ENCODE measurements at places on chromosomes 3 and 15.
A peak's percentile ranks its signal among the peaks of the same experiment; 100 is the strongest.

DNA sequence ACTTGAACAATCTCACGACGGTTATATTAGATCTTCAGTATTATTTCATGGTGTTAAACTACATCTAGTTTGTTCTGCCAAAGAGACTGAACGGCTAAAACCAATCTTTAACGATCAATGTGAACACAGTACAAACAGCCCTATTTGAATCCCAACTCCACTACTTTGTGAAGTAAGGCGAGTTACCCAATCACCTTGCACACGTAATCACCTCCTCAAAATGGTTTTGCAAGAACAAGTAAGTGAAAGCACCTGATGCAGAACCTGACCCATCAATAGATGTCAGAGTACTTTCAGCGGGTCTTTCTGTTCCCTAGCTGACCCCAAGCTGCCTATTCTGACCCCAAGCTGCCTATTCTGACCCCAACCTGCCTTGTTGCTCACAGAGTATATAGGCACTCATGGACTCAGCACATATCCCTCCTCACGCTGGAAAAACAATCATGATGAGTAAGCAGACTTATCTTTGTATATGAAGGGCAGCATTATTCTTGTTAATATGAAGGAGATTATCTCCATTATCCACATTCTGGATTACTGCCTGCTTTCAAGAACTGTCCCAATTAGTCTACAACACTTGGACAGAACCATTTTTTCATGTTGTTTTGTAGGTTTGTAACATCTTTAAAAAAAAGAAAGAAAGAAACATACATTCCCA, 3.7 kb downstream of the KPNA1 start:
- DNase-seq, result no peak

DNA sequence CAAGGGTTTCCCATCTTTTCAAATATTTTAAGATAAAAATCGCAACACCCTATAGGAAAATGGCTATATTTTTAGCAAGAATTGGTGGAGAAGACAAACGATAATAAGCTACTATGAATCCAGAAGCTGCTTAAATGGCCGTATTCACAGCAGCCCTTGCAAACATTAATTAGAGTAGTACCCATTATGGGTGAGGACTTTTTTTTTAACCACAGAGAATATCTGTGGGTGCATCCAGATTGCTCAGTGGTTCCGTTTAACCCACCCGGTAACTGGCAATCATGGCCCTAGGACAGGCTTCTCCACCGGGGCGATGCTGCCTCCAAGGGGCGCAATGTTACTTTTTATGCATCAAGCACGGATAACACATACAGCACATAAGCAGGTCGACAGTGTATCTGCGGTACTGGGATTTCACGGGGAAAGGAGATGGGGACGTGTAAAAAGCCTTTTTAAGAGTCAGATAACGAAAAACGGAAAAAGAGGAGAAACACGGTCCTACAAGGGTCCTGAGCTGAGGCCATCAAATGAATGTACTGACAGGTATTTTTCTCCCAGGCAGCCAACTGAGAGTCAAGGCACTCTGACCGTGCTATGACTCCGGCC, 968 bp upstream of the TMEM266 start:
- no peak for DNase-seq

GRCh38 chr15:88395872-88396781, 71.1 kb downstream of the MRPL46 start:
- no peak for DNase-seq

DNA sequence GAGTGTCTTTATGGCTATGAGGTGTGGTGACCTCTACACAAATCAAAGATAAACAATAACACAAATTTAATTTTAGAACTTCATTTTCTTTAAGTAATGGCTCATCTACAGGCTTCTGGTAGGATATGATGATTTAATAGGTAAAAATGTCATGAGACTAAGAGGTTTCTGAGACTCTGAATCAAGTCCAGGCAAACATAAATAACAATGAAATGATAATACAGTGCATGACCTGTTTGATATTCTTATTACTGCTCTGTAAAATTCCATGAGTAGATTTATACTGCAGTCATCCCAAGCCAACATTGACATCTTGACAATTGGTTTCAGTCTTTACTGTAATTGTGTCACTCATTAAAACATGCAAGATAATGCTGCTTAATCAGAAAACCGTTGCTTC, 936.8 kb downstream of the MCTP2 start:
- DNase-seq, result no peak

- DNase-seq, result peak; percentile 92
These were observed 220.8 kb upstream of the TPRG1 start for GRCh38 chr3:188950832-188951489.

- DNase-seq, result no peak
These were observed 185.0 kb downstream of the OR4M2 start for GRCh38 chr15:22265056-22265945.

- no peak for DNase-seq
These were observed at the start of gene PRR23E for GRCh38 chr3:127192576-127193232. Gene PRR23E (plus strand): TSS chr3:127193131. CDS start chr3:127196686, 3,555 bp downstream.

DNA sequence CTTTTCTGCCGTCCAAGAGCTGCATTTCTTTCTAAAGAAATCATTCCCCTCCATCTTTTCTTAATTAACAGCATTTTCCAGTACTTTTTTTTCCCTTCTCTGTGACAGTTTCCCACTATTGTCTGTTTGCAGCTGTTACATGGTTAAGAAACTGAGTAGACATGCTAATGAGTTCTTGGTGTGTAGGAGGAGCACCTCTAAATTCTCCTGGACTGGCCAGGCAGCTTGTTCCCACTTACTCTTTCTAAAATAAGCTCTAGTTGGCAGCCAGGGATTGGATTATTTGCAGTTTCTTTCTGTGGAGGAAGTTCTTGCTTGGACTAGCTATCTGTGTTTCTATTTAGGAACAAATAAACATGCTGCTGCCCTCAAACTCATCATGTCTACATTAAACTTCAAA, 235.1 kb upstream of the GAP43 start:
- DNase-seq, result peak; percentile 57

DNA sequence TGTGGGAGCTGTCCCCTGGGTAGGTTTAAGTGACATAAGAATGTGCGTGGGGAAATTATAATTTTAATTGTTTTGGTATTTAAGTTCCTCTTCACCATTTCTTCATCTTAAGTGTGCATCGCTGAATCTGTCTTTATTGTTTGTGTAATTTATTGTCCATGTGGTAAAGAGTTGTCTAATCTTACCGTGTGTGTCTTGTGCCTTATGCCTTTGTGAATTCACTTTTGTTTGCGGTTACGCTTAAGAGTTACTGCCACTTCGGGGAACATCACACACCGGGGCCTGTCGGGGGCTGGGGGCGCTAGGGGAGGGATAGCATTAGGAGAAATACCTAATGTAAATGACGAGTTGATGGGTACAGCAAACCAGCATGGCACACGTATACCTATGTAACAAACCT, 767 bp downstream of the WDR48 start:
- DNase-seq, result no peak

DNA sequence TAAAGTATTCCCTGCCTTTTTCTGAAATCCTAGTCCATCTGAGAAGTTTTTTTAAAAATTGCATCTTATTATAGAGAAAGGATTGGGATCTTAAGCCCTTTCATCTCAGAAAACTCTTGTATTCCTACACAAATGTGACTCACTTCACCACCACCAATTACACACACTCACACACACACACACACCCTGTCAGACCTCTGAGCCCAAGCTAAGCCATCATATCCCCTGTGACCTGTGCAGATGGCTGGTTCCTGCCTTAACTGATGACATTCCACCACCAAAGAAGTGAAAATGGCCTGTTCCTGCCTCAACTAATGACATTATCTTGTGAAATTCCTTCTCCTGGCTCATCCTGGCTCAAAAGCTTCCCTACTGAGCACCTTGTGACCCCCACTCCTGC, 1181.9 kb downstream of the ROBO2 start:
- DNase-seq, result peak; percentile 13

DNA sequence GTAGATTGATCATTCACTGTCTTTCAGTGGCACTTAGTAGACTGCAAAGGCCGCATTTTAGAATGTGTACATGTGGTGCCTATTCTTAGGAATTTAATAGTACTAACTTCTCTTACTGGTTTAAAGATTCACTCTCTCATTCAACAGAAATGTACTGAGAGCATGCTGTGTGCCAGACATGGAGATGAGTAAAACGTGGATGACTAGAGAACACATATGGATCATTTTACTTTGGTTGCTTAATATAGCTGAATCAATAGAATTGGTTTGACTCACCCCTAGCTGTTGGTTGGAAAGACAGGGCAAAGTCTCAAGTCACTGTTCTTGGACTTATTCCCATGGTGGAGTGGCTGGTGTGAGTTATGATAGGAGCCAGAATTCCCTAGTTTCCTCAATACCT, 109.1 kb upstream of the TNFAIP8L3 start:
- DNase-seq, result peak; percentile 94

DNA sequence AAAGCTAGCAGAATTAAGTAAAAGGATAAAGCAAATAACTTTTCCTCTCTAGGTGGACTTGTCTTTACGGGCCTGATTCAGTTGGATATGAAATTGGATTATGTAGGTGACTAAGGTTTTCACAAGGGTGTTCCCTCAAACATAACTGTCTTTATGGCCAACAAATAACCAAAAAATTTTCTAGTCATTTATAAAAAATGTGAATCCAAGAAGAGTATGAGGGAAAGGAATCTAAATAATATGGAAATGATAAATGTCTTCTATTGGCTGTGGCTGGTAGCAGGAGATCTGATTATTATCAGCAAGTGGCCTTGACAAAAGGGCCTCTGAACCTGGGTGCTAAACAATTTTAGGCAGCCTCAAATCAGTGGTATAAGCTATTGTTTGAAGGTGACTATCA, 594.0 kb upstream of the UBE2E2 start:
- DNase-seq, result peak; percentile 33

DNA sequence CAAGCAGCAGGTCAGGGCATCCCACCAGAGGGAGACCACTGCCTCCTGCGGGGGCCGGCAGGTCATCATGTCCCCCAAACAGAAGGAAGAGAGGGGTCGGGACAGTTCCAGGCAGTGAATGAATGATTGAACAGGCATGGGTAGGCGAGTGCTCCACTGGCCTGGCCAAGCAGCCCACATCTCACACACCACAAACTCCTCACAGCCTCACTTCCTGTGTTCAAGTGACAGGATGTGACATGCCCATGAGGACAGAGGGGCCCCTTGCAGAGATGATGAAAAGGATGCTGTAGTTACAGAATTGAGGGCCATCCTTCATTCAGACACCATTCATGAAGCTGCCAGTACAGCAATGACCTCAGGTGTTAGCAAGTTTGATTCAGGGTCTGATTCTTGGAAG, 3.7 kb downstream of the IQSEC1 start:
- no peak for DNase-seq

Data from fibroblast of skin of abdomen (primary cell).